ENCODE measurements at places on chromosomes 4 and X. TPM values are rescaled to one million over a fixed set of nuclear protein-coding genes. Genes with fewer than 3 reads are reported as not detected.

DCAF8L2 gene
- total RNA-seq = not detected

DNA sequence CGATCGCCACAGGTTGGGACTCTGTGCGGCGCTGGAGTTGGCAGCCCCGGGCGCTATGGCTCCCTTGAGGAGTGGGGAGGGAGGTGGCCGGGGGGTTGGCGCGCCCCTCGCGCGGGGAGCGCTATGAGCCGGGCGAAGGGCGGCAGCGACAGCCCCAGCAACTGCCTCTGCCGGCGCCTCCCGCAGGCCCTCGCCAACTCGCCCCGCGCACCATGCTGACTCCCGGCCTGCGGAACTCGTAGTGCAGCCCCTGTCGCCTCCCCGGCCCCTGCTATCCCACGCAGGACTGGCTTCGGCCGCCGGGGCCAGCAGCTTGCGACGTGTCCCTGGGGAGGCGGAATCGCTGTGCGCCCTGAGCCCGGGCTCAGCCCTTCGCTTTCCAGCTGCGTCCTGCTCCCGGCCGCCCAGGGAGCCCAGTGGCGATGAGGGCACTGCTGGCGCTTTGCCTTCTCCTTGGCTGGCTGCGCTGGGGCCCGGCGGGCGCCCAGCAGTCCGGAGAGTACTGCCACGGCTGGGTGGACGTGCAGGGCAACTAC is 415 bp downstream of the SHISA3 start:
- DNase-seq = no peak

DNA sequence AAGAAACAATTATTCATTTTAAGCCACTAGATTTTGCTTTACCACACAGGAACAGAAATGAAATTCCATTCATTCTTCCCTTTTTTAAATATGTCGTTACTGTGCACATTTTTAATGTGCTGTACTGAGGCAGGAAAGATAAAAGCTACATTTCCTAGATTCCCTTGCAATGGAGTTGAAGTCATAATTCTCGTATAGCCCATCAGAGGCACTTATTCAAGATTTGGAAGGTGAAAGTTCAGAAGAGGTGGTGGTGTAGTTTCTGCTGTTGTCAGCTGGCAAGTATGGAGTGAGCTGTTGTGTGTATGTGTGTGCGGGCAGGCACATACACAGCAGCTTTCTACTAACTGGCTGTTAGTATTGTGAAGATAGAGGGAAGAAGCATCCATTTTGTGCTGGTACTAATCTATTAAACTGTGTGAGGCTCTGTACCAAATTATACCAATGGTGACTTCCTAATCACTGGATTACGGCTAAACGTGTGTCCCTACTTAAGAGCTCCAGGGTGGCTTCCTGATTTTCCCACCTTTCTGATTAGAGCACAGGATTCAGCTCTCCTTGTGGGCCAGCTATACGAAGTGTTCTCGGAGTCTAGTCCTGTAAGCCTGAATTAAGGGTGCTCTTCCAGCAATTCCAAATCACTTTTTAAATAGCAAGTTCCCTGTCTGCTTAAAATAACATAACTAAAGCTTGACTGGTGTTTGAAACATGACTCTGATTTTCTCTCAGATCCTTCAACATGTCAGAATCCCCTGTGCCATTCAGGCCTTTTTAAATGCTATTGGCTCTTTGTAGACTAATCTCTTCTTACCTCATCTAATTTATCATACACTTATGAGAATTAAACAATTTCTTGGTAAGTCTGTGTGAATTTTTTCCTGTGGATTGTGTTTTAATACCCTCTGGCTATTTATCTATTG is 43.8 kb downstream of the PDS5A start:
- no peak for DNase-seq

WDR17 gene
- 0.05 TPM for total RNA-seq

DNA sequence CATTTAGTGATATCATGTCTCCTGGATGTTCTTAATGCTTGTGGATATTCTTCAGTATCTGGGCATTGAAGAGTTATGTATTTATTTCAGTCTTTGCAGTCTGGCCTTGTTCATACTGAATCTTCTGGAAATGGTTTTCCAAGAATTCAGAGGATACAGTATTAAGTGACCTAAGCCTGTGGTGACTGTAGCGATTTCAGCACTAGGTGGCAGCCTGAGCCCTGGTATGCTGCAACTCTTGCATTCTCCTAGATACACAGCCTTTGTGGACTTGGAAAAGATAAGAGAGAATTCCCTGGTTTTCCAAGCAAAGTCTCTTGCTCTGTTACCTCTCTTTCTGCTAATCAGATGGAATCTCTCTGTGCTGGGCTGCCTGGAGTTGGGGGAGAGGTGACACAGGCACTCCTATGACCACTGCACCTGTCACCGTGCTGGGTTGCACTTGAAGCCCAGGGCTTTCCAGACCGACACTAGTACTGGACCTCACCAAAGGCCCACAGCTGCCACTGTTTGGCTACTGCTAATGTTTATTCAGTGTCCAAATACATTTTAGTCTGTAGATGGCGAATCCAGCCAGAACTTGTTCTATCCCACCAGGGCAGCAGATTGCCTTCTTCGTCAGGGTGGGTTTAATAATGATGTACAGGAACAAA is 19.3 kb upstream of the SPIN2A start:
- peak; percentile 14 for DNase-seq

GRCh38 chr4:7703688-7704087 is 236.0 kb downstream of the AFAP1 start:
- DNase-seq = no peak

PPBP gene
- not detected for total RNA-seq

GRCh38 chr4:37946503-37947179 is 13.6 kb upstream of the PTTG2 start:
- DNase-seq = no peak

DNA sequence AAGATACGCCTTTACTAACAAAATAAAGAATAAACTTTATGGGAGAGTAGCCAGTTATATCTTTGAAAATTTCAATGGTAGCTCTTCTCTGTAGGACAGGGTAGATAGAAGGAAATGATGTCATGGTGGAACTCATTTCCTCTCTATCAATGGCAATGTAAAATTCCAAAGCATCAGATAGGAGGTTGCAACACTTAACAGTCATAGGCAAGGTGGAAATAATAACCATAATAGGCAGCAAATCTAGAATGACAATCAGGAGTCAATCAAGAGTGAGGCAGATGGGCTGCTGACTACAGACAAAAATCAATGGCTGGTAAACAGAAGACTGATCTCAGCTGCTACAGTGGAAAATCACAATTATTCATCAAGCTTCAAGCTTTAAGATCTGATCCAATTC is 53.9 kb upstream of the TET2 start:
- no peak for DNase-seq

CHRDL1 gene
- 4.0 TPM for total RNA-seq

ATP2B3 gene
- total RNA-seq = not detected

FMR1NB gene
- not detected for total RNA-seq

PDCL2 gene
- total RNA-seq = not detected

DNA sequence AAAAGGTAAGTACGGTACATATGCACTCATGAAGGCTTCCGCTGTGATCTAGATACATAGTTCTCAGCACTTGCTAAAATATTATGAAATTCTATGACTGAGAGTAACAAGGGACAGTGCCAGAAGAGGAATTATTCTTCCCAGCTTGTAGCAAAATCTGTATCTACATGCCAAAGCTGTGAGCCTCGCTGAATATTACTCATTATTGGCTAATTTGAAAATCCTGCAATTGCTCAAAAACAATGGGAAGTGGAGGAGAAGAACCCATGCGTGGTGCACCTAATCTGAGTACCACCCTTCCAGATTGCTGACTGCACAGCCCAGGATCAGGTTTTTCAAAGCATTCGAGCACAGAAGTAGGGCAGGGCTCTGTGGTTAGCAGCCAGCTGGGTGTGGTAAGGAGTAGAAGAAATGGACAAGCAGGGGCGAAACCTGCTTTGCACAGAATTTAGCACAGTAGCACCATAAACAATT is 17.4 kb upstream of the PDCL2 start:
- no peak for DNase-seq

DNA sequence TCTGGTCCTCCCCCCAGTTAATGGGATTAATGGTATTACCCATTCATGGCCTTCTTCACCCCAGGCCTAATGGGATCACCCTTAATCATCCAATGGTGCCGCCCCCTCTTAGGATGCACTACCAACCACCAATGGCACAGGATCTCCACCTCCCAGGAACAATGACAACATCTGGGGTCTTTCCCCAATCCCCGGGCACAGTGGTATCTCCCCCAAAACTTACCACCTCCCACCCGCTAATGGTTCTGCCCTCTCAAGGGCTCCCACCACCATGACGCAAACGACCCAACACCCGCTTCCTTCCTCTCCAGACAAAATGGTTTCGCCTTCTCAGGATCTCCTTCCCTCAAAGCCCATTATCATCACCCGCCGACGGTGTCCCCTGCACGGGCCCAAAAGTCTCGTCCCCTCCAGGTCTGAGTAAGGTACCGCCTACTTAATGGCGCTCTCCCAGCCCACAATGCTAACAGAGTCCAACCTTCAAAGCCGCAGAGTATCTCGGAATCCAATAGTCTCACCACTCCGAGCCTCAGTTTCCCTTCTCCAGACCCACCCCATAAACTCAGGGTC is 458 bp downstream of the GRIPAP1 start:
- DNase-seq = peak; percentile 27

PRR32 gene
- total RNA-seq = not detected
